Fibroblast of pulmonary artery (primary cell): ENCODE measurements at places on chromosomes 16 and 17.

- peak; percentile 71 for DNase-seq
Observed at GRCh38 chr17:35046740-35047283, 16.7 kb downstream of the RFFL start.

- DNase-seq: no peak
Observed at GRCh38 chr16:19073344-19073743, 5.9 kb downstream of the COQ7 start.

DNA sequence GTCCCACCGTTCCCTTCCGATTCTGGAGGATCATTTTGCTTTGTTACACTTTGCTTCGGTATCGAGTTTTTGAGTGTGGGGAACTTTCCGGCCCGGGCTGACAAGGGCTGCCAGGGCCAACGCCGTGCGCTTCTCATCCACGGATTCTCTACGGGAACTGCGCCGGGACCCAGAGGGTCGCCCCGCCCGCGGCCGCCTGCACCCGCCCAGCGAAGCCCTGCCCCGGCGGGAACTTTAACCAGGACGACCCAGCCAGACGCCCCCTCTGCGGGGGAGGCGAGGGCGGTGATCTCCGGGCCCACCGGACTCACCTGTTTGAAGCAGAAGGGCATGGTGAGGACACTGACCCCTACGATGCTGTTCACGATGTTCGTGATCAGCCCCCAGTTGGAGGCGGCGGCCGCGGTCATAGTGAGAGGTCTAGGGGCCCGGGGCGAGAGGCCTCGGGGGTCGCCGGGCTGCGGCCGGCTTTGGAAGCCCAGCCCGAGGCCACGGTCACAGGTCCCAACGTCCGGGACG is 536 bp downstream of the SLC38A10 start:
- peak; percentile 12 for DNase-seq

- DNase-seq: peak; percentile 77
Observed at GRCh38 chr17:29180034-29180787, at the start of gene MYO18A. MYO18A (minus strand) TSS chr17:29180398; CDS start chr17:29166940, 13,458 bp downstream.

- no peak for DNase-seq
Observed at GRCh38 chr16:27791404-27791719, 241.4 kb downstream of the KATNIP start.

GRCh38 chr17:58527306-58527705 is 12.9 kb upstream of the MTMR4 start:
- peak; percentile 17 for DNase-seq

GRCh38 chr16:28291651-28292626 is at the start of gene SBK1:
SBK1 (plus strand) TSS chr16:28292525; CDS start chr16:28317392, 24,867 bp downstream.
- peak; percentile 47 for DNase-seq

GRCh38 chr17:2449486-2449885 is 48.6 kb upstream of the MNT start:
- no peak for DNase-seq

DNA sequence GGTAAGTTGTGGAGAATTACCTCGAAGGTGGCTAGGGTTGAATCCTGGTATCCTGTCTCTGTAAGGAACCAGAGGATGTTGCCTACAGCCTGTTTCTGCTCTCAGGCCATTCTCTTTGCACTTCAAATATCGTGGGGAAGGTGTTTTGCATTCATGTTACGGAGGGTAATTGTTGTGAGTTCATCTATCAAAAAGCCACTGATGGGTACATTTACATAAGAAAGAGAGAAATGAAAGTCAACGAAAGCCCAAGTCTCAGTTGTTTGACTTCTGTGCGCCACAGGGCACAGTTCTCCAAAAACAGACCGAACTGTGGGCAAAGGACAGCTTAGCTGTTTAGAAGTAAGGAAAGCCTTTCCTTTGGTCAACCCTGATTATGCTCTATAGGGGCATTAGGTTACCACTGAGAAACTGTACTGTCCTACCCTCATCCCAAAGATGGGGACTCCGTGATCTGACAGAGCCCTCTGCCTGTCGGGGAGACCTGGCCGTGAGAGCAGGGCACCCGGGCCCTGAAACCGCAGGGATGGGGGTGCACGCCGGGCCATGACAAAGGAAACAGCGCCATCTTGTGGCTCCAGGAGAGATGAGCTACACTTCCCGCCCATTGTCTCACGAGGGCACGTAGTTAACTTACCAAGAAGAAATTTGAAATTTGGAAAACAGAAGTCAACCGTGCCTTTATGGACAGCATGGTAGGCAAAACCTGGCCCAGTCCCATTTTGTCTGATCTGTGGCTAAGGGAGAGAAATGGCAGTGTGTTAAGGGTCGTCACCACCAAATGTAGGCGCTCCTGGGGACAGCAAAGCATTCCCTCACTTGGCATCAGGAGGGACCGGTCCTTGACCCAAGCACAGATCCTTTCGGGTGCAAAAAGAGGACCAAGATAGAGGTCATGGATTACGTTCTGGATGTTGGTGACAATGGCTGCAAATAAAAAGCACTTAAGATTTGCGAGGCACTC is 74.5 kb upstream of the DYNLRB2 start:
- DNase-seq: peak; percentile 50

DNA sequence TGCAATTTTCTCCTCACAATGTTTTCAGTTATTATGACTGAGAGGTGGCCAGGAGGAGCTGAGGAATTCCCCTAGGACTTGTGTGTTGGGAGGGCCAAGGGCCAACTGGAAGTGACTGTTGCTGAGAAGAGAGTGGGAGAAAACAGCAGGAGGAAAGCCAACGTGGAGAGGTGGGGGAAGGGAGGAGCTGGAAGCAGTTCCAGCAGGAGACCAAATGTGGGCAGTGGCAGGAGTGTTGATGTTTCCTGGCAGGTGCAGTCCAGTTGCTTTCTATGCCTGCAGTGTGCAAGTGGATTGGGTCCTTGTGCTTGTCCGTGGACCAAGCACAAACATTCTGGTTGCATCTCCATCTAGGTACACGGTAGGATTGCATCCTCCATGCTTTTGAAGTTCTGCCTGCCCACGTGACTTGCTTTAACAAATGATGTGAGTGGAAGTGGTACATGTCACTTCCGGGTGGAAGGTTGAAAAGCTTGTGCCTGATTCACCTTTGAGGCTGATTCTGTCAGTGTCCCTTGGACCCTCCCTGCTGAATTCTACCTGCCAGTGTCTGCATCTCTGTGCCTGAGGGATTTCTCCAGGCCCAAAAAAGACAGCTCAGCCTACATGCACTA is 54.7 kb upstream of the CRHR1 start:
- no peak for DNase-seq

DNA sequence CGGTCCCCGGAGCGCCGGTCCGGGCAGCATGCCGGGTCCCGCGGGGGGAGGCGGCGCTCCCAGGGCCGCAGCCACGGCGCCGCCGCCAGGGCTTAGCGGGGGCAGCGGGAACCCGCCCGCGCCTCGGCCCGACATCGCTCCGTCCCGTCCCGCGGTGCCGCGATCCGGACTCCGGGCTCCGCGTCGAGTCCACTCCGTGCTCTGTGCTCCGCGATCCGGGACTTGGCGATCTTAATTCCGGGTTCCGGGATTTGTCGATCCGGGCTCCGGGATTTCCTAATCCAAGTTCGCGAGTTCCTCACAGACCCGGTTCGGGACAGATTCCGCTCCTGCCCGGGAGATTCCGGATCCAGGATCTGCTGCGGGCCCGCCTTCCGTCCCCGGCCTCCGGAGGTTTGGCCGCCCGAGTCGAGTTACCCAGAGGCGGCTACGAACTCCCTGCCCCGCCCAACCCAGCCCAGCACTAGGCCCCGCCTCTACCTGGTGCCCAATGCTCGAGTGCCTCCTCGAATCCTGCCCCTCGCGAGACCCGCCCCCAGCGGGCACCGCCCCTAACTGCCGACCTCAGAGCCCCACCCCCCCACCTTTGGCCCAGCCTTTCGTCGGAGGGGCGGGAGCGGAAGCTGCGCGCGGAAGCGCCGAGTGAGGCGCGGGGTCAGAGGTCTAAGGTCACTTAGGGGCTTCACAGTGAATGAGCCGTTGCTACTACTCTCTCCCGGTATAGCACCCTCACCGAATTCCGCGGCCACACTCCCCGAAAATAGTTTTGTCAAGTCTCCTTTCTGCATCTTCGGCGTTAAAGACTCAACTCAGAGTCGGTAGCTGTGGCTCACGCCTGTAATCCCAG is at the start of gene SMARCD2:
TSS of gene SMARCD2 (minus strand) at position 146 of the 847 bp plus-strand sequence. CDS start at position 135, 11 bp downstream.
- DNase-seq: peak; percentile 99
